ENCODE measurements at places on chromosomes 6 and 20.

DNA sequence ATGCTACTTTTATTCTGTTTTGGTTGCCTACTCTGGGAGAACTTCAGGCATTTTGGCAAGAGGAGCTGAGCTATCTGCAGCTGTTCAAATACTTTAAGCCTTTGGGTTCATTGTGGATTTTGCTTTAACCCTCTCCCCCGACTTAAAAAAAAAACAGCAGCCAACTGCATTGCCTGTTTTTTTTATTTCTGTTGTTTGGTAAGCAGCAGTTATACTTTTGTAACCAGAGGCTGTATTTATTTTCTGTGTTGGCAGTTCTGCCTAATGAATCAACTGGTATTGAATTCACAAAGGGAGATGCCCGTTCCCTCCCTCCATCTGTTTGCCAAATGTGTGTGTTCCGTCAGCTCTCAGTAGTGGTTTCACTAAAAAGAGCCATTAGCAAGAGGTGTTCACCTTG lies 484.0 kb downstream of the UTRN start:
- DNase-seq, result no peak

DNA sequence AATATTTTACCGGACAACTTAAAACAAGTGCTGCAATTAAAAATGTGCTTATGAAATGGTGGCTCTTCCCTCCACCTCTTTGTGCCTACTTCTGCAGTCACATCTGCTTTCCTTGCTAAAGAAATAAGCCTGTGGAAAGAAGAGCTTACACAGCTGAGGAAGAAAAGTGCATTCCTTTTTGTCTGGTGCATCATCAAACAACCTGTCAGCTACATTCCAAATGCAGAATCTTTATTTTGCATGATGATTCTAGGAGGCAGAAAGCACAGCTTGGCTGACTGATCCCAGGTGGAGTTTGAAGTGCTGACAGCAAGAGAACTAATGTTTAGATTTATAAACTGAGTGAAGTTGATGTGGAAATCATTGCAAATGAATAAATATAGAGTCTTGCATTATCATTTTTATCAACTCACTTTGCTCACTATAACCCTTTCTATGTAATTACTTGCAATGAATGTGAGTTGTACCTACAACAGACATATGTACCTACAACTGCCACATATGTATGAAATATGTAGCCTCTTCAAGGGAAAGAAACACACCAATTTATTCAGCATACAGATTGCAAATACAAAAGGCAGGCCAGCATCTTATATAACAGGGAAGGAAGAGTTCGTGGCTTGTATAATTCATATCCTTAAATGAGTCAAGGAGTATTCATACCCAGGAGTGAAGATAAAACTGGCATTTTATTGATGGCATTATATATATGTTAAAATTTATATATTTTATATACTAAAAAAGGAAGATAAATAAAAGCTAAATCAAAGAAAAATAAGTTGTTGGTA lies 223.4 kb upstream of the MCHR2 start:
- DNase-seq, result no peak

- no peak for DNase-seq
These were observed 35.6 kb upstream of the SLCO4A1 start for GRCh38 chr20:62606551-62607201.

DNA sequence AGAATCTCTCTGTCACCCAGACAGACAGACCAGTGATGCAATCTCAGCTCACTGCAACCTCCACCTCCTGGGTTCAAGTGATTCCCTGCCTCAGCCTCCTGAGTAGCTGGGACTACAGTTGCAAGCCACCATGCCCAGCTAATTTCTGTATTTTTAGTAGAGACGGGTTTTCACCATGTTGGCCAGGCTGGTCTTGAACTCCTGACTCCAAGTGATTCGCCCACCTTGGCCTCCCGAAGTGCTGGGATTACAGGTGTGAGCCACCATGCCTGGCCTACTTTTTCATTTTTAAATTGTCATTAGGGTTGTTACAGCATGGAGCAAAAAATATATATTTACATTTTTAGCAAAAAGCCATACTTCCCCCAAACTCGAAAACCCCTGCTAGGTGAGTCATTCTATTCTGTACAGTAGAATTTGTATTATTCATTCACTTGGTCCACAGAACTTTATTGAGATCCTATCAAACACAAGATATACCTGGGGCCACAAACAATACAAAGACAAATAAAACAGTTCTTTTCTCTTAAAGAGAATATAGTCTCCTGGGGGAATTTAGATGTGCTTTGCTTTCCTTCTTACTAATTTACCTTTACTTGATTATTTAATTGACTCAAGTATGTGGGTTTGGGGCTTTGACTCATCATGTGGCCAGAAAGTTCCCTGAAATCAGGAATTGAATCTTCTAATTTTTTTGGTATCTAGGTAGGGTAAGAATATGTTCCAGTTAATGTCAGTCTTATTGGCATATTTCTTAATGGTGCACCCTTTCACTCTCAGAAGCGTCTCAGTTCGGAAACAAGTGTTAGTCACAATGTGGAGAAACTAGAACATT lies 16.6 kb upstream of the CCND3 start:
- DNase-seq, result no peak

DNA sequence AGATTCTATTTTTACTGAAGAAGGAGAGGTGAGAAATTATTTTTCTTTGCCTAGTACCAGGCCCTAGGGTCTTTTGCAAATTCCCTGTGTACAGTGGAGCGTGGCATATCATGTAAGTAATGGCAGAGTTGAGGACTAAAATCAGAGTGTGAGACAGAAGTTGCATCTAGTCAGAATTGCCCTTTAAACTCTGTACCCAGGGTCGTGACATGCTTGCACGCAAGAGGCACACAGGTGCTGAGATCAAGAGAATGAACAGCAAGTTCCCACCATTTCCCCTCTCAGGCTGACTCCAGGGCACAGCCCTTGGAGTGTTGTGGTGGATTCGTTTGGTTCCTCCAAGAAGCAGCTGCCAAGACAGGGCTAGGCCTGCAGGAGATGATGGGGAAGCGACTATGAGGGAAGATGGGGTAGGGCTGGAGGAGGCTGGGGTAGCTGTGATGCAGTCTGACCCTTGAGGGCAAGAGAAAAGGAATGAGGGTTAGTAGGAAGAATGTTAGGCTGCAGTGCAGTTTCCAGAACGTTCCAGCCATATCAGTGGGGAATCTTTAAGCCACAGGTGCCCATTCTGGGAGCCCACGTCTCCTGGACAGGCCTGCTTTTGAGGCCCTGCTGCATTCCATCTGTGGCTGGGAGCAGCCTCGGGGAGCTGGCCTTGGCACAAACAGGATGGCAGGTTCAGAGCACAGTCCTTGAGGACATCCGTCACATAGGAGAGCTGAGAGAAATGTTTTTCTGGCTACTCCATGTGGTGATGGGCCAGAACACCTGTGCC lies 6.9 kb downstream of the NELFCD start:
- DNase-seq, result no peak

GRCh38 chr6:168305096-168305749 lies 14.4 kb downstream of the DACT2 start:
- no peak for DNase-seq

GRCh38 chr6:166721576-166721975 lies 94.5 kb upstream of the RPS6KA2 start:
- DNase-seq, result no peak

- no peak for DNase-seq
These were observed 33.2 kb downstream of the PLCG1 start for GRCh38 chr20:41170386-41171105.

DNA sequence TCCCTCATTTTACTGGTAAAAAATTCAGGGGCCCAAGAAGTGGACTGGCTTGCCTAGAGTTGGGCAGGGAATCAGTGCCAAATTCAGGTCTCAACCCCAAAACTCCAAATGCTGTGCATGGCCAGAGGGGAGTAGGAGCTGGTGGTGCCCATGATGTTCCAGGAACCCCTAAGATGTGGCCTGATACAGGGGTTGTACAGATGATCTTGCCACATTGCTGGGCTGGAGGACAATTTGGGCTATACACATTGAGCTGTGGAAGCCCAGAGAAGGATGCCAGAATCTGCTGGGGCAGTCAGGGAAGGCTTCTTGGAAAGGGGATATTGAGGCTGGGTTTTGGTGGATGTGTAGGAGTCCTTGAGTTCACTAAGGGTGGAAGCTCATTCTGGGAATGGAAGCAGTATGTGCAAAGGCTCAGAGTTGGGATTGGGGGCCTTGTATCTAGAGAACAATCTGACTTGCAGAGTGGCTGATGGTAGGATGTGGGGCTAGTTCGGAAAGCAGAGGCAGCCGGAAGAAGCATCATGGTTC lies 38.0 kb upstream of the APCDD1L start:
- no peak for DNase-seq

GRCh38 chr6:2716936-2717700 lies 33.6 kb downstream of the MYLK4 start:
- no peak for DNase-seq

- no peak for DNase-seq
These were observed 56.9 kb downstream of the LY86 start for GRCh38 chr6:6645261-6645917.

DNA sequence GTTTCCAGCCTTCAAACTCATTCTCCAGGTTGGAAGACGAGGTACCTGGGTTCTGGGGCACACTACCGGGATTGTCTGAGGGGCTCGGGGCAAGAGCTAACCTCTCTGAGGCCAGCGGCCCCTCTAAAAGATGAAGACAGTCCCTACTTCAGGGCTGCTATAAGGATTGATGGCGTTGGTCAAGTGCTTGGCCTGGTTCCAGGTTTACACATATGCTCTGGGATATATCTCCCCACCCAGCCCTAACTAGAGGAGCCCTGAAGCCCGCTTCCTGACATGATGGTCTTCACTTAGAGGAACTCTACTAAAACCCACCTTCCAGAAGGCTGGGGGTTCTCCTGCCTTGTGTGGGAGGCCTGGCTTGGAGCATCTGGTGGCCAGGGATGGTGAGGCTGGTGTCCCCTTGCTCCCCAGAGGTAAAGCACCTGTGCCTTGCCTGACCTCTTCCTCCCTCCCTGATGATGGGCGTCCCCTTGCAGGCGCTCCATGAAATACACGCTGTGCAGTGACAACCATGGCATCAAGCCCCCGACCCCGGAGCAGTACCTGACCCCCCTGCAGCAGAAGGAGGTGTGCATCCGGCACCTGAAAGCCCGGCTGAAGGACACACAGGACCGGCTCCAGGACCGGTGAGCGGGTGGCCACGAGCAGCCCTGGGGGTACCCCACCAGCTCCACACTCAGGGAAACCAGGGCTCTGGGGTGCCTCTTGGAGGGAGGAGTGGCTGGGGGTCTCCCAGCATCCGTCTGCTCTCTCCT lies 28.7 kb downstream of the SDCBP2 start:
- no peak for DNase-seq

GRCh38 chr6:56043076-56043475 lies 167.7 kb upstream of the BMP5 start:
- no peak for DNase-seq

DNA sequence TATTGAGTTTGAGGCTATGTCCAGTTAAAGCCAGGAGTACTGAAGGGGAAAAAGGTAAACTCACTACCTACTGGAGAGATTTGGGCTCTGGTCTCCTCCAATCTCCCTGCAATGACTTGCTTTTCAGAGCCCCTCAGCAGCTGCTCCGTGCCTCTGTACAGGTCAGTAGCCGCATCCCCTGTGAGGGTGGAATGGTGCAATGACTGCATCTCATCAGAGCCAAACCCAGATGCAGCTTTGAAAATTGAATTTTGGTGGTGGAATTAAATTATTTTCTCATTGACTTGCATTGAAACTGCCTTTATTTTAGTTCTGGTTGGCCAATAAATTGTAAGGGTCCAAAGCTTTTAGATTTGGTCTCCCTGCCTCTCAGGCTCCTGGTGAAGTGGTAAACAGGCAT lies 166.7 kb downstream of the DLL1 start:
- no peak for DNase-seq

GRCh38 chr6:110674096-110674495 lies 141.2 kb downstream of the CDK19 start:
- DNase-seq, result no peak

DNA sequence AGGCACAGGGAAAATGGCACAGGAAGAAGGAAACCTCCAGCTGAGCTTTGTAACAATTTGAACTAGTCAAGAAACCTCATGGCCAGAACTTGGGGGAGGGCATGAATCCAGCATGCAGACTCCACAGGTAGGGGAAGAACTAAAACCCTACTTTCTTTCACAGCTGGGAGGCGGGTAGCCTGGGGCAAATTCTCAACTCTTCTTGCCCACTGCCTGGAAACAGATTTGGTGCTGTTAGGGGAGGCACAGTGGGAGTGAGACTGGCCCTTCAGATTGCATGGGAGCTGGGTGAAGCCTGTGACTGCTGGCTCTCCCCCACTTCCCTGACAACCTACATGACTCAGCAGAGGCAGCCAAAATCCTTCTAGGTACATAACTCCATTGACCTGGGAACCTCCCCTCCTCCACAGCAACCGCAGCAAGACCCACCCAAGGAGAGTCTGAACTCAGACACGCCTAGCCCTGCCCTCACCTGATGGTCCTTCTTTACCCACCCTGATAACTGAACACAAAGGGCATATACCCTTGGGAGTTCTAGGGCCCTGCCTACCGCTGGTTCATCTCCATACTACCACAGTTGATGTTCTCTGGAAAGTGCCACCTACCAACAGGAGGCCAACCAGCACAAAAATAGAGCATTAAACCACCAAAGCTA lies 37.2 kb upstream of the TRIM27 start:
- no peak for DNase-seq

GRCh38 chr6:22164236-22164635 lies 132.6 kb downstream of the PRL start:
- DNase-seq, result no peak

DNA sequence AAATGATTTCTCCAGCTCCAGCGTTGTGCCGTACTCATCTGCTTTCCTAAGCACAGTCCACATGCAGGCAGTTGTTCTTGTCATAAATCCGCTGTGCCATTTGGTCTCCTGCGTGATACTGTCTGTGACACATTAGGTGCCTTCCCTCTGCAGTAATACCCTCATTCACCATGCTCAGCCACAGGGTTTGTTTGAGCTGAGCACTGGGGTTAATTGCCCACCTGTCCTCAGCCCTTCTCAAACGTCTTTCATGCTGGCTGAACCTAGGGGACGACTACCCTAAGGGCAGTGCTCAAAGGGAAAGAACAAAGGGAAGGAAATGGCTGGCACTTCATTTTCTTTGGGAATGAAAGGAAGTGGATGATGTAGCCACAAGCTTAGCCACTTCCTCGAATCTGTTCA lies 64.2 kb upstream of the MYLIP start:
- no peak for DNase-seq

DNA sequence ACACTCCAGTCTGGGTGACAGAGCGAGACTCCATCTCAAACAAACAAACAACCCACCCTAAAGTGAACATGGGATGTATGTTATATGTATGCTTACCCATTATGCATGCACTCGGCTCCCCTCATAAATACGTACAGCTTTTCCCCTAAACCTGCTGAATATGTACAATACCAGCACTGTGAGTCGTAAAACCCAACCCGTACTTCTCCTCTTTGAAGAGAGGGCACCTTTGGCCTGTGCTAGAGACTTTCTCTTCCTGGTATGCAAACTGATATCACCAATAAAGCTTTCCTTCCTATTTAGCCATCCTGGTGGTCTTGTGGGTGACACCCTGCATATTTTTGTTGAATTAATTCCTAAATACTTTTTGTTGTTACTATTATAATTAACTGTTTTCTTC lies 51.3 kb downstream of the VSTM2L start:
- no peak for DNase-seq

DNA sequence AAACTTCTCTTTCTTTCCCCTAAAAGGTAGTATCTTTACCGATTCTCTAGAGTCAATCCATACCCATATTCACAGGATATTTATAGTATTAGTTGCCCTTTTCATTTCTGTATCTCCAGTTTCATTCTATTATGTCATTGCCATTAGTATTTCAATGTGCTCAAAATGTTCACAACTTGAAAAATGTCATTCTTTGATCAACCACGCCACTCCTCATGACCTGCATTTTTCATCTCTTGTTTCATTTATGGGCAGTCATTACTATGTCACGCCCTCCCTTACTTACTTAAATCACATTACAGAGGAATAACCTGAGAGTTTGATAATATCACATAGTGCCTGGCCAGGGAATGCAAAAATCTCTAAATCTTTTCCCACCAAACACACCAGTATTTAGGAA lies 427.3 kb upstream of the GJE1 start:
- no peak for DNase-seq

Measured in activated T-helper 1 cell treated with anti-CD3 and anti-CD28 coated beads, Interleukin-2, amount 50 U/mL, for 16 hours (primary cell).